ENCODE measurements at places on chromosomes 3 and 15.

DNA sequence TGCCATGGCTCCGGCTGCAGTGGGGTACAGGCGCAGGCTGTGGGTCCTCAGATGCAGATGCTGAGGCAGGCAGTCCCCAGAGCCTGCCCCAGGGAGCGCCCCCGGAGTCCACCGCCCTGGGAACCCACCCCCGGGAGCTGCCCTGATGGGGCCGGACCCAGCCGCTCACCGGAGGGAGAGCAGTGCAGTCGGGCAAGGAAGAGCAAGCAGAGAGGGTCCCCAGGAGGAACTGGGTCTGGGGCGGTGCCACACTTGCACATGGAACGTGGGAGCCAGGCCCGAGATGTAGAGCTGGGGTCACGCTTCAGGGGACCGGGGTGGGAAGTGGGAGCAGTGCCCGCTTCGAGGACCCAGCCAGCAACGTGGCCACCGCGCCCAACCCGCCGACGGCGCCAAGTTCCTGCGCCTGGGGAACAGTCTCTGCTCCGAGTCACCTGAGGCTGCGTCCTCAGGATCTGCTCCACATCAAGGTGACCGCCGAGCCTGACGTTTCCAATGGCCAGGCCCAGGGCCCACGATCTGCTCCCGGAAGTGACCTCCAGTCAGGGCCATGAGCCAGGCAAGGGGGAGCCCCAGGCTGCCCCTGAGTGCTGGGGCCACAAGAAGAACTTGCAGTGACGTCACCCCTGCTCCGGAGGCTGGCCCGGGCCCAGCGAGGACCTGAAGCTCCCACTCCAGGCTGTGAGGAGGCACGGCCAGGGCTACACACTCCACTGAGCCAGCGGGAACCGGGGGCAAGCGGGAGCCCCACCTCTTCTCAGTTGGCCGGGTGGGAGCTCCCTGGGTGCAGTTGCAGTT is 27.0 kb upstream of the TFG start:
- no peak for DNase-seq

DNA sequence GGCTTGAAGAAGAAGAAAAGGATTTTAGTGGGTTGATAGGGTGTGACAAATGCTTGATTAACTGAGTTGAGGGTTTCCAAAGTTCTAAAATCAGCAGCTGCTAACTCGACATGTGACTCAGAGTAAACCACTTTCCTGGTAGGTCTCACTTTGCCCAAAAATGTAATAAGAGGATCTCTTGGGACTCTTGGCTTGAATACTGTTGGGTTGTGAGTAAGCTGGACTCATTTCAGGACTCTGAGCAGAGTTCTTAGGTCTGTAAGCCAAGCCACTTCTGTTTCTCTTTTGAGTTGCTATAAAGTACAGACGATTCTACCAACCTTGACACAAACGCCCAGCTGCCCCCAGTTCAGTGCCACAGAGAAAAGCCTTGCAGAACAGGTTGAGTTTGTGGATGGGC is 241.1 kb downstream of the ZNF621 start:
- DNase-seq, result no peak

- no peak for DNase-seq
Observed at GRCh38 chr3:170383567-170383966, 26.1 kb downstream of the SKIL start.

GRCh38 chr15:28904541-28905315 is 19.0 kb downstream of the APBA2 start:
- no peak for DNase-seq

GRCh38 chr3:57682284-57682683 is 10.6 kb downstream of the DENND6A start:
- no peak for DNase-seq

- DNase-seq, result no peak
Observed at GRCh38 chr3:18223571-18223970, 201.6 kb downstream of the SATB1 start.

DNA sequence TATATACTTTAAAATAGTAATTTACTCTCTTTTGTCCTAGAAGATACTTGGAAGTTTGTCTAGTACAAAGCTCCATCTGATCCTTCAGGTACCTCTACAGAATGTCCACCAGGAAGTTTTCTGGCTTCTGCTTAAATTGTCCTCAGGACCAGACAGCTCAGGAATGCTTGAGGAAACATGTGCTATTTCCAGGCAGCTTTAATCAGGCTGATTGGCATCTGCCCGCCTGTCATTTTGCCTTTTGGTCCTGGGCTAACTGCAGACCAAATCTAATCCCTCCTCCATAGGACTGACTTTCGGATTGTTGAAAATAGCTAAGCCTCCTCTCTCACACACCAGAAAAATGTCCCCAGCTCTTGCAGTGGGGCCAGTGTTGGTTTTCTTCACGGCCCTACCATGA is 113.4 kb upstream of the RGMA start:
- no peak for DNase-seq

DNA sequence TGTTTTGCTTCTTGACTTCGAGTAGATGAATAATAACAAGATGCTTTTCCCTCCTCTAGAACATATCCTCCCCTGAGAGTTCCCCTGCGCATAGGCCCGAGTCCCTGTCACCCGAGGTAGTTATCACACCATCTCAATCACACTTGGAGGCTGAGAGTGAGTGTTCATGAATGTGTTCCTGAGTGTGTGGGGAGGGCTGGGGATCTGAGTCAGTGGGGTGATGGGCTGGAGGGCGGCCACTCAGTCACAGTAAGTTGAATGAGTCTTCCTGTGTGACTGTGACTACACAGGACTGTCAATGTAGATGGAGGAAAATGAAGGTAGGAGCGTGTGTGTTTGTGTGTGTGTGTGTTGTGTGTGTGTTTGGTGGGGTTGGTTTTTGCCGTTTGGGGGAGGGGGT is 71.0 kb downstream of the SETD5 start:
- DNase-seq, result no peak

DNA sequence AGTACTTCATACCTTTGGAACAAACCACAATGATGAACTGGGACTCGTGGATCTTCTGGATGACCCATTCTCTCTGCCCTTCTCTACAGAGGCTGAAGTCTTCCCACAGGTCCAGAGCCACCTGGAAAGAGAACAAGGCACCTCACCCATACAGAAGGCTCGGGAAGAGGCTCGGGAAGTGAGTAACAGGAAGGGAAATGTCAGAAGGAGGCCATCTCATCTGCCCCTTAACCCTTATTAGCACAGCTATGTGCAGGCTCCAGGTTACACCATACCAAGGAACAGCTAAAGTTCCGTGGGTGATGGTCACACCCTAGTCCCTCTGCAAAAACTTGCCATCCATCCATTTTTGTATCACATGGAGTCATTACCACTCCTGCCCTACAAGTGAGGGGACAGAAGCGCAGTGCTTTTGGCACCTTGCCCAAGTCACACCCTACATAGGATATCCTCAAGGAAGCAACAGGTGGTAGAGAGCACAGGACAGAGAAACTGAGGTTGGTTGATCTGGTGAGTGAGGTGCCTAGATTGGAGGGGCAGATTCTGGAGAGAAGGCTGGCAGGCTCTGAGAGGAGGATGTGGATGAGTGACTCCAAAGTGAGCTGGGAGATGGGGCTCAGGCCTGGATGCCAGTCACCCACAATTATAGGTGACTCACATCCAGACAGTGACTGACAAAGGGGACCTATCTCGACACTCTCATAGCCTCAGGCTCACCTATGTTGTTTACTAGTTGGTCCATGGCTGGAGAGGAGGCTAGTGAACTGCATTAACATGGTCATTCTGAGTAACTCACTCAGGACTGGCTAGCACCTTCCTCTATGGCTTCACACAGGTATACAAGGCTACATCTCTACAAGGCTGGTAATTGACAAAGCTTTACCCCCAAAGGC is 38.2 kb downstream of the SPATA12 start:
- DNase-seq, result no peak

DNA sequence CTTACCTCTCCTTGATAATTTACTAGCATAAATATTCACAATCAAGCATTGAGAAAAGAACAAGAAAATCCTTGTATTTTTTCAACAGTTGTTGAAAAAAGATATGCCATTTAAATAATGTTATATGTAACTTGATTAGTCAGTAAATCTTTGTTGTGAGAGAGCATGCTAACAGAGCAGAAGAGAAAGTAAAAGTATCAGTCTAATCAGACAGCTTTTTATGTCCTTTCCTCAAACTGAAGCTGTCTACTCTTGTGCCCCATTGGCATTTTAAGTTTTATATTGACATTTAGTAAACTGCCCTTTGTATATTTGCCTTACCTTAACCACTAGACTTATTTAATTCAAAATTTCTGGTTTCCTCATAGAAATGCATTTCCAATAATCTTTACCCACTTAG is 668.7 kb downstream of the OTOL1 start:
- no peak for DNase-seq

GRCh38 chr3:70250492-70250891 is 61.9 kb downstream of the MDFIC2 start:
- no peak for DNase-seq

- no peak for DNase-seq
Observed at GRCh38 chr3:179842061-179842460, 189.2 kb downstream of the USP13 start.

- DNase-seq, result no peak
Observed at GRCh38 chr3:13018561-13019242, 54.5 kb downstream of the IQSEC1 start.

GRCh38 chr15:39792844-39793335 is 10.2 kb upstream of the FSIP1 start:
- DNase-seq, result no peak

DNA sequence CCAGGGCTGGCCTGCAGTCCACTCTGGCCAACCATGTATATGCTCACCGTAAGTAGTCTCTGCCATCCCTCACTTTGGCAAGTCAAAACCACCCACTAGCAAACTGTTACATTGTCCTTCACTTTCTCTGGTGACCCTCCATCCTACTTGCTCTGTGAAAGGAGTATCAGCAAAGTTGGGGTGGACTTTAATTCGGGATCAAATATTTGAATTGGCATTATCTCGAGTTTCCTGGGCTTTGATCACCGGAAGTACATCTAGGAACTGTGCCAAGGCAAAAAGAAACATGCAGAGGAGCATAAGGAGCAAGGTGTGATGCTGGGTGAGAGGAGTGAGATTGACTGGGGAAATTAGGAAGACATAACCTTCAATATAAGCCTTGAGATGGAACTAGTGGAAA is 188.9 kb upstream of the P2RY1 start:
- no peak for DNase-seq

GRCh38 chr3:106215047-106215446 is 346.2 kb upstream of the CBLB start:
- no peak for DNase-seq

- no peak for DNase-seq
Observed at GRCh38 chr3:119098619-119099222, 47.2 kb upstream of the TEX55 start.

- no peak for DNase-seq
Observed at GRCh38 chr3:164387236-164387635, 691.1 kb downstream of the SI start.

GRCh38 chr15:56772868-56773639 is 39.7 kb upstream of the ZNF280D start:
- no peak for DNase-seq

GRCh38 chr15:75178171-75178937 is 23.3 kb upstream of the C15orf39 start:
- DNase-seq, result no peak

DNA sequence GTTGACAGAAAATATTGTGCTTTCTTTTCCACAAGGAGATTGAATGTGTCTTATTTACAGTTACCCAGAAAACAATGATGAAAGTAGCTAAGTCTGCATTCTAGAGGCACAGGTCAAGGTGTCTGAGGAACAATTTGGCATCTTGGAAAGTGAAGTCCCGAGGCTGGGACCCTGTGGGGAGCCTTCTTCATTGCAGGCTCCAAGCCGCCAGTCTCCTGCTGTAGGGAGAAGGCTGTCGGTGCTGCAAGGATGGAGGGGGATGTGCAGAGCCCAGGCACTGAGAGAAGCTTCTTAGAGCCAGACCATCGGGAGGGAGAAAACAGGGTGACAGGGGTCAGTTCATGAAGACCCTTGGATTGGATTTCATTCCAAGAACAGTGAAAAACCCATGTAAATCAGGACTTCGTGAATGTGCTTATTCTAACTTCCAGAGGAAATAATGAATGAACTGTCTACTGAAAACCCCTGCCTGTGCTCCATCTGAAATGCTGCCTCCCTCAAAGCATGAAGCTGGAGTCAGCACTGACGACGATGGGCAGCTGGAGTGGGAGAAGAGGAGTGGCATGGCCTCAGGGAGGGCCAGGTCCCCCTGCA is 25.2 kb upstream of the NSMCE3 start:
- no peak for DNase-seq

GRCh38 chr3:159881208-159881607 is 107.4 kb upstream of the IL12A start:
- no peak for DNase-seq

Data from activated T-helper 1 cell treated with anti-CD3 and anti-CD28 coated beads, Interleukin-2, amount 50 U/mL, for 16 hours (primary cell).